Activated naive CD4-positive, alpha-beta T cell treated with anti-CD3 and anti-CD28 coated beads for 36 hours (primary cell): ENCODE measurements at places on chromosomes 4 and X. TPM values are rescaled to one million over a fixed set of nuclear protein-coding genes. Genes with fewer than 3 reads are reported as not detected.
A peak's percentile ranks its signal among the peaks of the same experiment; 100 is the strongest.

EGF gene
- total RNA-seq: not detected

RASSF6 gene
- not detected for total RNA-seq

MID1 gene
- 1.2 TPM for total RNA-seq

UCHL1 gene
- total RNA-seq: 2.0 TPM

L1CAM gene
- 0.40 TPM for total RNA-seq

GRCh38 chr4:20676501-20677197 is 23.6 kb upstream of the PACRGL start:
- H3K36me3 ChIP-seq: no peaks in the 10 kb centered on the region
- no peak overlapping the region for H3K4me3 ChIP-seq
- no peaks in the 10 kb centered on the region for H3K4me1 ChIP-seq

DNA sequence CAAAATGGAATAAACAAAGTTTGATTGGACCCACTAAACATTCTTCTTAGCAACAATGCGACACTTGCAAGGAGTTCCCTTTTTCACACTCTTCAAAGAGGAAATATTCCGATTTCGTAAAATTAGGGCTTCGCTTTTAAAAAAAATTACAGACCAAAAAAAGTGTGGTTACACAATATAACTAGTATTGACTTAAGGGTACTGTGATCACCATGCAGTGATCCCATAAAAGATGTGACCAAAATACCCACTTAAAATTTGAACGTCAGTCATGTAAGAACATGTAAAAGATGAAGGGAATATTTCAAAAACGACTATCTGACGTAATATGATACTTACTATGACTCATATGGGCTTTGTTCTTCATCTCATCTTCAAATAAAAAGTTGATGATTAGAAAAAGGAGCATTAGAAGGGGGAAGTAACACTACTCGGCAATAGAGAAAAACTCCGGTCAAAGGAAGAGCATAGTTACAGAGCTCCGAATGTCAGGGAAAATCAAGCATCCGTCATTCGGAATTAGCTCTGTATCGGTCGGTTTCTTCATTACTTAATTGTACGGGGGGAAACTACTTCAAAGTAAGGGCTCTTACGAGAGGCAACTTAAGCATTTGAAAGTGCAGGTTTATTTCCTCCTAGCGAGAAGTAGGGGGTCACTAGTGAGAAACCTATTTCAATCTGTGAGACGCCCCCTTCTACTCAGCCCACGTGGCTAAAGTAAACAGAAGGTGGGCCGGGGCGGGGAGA is 1.3 kb upstream of the TET2 start:
- H3K27ac ChIP-seq: peak overlapping the region; percentile 97
- no peaks in the 10 kb centered on the region for H3K27me3 ChIP-seq
- no peak for DNase-seq
- H3K4me1 ChIP-seq: peaks cover 33% of the 10 kb centered on the region

- DNase-seq: no peak
- H3K4me1 ChIP-seq: peaks cover 8% of the 10 kb centered on the region
- peaks cover 7% of the 10 kb centered on the region for H3K36me3 ChIP-seq
- no peak overlapping the region for H3K4me3 ChIP-seq
- H3K27ac ChIP-seq: no peak overlapping the region
Measured at GRCh38 chr4:142777045-142777743, 68.9 kb downstream of the INPP4B start.

DNA sequence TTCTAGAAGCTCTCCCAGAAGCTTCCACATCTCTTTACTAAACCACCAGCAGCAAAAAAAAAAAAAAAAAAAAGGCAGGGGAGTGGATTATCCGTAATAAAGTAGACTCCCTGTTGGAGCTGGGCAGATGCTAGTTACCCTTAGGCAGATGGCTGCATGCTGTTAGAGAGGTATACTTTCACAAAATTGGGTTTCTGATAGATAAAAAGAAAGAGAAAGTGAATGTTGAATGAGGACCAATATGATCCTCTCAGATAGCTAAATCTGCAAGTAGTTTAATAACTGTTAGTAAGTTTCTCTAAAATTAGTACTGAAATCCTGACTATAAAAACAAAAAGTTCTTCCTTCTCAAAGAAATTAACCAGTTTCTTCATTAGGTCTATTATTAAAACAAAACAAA is 195.4 kb downstream of the ANAPC10 start:
- no peaks in the 10 kb centered on the region for H3K27me3 ChIP-seq
- H3K4me1 ChIP-seq: no peaks in the 10 kb centered on the region
- H3K36me3 ChIP-seq: no peaks in the 10 kb centered on the region
- H3K4me3 ChIP-seq: no peak overlapping the region
- H3K27ac ChIP-seq: no peak overlapping the region

- H3K27ac ChIP-seq: no peak overlapping the region
- no peaks in the 10 kb centered on the region for H3K4me1 ChIP-seq
- H3K4me3 ChIP-seq: no peak overlapping the region
- no peaks in the 10 kb centered on the region for H3K27me3 ChIP-seq
Measured at GRCh38 chr4:5517372-5517771, 191.0 kb downstream of the EVC2 start.

GRCh38 chr4:100428051-100428450 is 89.8 kb downstream of the EMCN start:
- no peaks in the 10 kb centered on the region for H3K27me3 ChIP-seq
- no peak overlapping the region for H3K27ac ChIP-seq
- no peak for DNase-seq
- no peak overlapping the region for H3K4me3 ChIP-seq
- peaks cover 6% of the 10 kb centered on the region for H3K4me1 ChIP-seq

- H3K4me3 ChIP-seq: no peak overlapping the region
- H3K36me3 ChIP-seq: no peaks in the 10 kb centered on the region
- no peak for DNase-seq
- H3K4me1 ChIP-seq: peaks cover 2% of the 10 kb centered on the region
Measured at GRCh38 chr4:74402692-74403456, 37.9 kb downstream of the EREG start.

DNA sequence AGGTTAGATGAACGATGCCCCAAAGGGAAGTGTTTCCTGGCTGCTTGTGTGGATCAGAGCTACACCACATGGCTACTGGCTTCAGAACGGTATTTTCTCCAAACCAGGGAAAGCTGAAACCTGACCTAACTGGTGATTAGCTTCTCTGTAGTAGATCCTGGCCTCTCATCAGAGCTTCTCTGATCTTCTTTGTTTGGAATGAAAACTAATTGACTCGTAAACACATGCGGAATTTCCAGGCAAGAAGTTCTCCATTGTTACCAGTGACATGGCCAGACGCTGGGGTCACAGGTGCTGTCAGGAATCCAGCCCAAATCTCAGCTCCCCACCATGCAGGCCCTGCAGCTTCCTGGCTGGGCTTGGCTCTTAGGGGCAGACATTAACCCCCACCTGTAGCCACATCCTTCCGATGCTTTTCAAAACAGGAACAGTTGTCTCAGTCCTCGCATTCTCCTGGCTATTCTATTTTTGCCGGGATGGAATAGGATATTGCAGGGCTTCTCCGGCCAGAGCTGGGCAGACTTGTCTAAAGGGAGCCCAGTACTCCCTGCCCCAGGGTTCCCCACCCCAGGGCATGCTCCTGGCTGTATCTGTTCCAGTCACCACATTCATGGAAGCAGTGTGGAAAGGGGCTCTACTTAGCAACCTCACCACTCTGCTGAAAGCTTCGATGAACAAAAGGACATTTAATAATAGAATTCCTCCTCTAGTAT is 305.4 kb upstream of the F9 start:
- H3K27me3 ChIP-seq: peaks cover 1% of the 10 kb centered on the region
- no peak for DNase-seq

DNA sequence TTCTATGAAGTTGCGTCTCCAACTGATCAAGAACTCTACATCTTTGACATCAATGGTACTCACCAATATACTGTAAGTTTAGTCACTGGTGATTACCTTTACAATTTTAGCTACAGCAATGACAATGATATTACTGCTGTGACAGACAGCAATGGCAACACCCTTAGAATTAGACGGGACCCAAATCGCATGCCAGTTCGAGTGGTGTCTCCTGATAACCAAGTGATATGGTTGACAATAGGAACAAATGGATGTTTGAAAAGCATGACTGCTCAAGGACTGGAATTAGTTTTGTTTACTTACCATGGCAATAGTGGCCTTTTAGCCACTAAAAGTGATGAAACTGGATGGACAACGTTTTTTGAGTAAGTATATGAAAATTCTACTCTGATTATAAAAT is 162.3 kb downstream of the DCTD start:
- H3K4me3 ChIP-seq: no peak overlapping the region
- DNase-seq: no peak
- peaks cover 6% of the 10 kb centered on the region for H3K27me3 ChIP-seq
- H3K36me3 ChIP-seq: no peaks in the 10 kb centered on the region
- H3K27ac ChIP-seq: no peak overlapping the region
- no peaks in the 10 kb centered on the region for H3K4me1 ChIP-seq

GRCh38 chr4:87274327-87274726 is 48.4 kb downstream of the HSD17B13 start:
- H3K4me1 ChIP-seq: no peaks in the 10 kb centered on the region
- peaks cover 3% of the 10 kb centered on the region for H3K27me3 ChIP-seq
- DNase-seq: no peak
- H3K27ac ChIP-seq: no peak overlapping the region
- no peaks in the 10 kb centered on the region for H3K36me3 ChIP-seq

DNA sequence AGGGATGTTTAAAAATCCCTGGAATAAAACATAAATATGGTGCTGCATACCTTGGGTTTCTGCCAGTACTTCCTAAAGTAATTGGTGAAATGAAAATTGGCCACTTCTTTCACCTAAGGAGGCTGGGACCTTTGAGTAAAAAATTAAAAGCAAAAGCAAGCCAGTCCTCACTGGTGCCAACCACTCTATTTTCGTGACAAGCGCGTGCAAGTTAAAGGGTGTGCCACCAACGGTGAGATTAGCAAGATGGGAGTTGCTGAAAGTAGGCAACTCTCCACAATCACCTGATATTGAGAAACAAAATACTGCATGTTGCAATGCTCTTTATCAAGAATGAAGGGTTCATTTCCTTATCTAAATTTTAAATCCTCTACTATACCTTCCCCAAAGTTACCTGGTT is 19.7 kb upstream of the RTL9 start:
- H3K27me3 ChIP-seq: no peaks in the 10 kb centered on the region
- DNase-seq: no peak
- H3K27ac ChIP-seq: no peak overlapping the region
- H3K4me3 ChIP-seq: no peak overlapping the region
- H3K4me1 ChIP-seq: peaks cover 4% of the 10 kb centered on the region
